ENCODE measurements at places on chromosomes 6 and 20.

- no peak for ATAC-seq
These were observed 40.3 kb upstream of the CNKSR3 start for GRCh38 chr6:154550779-154551178.

DNA sequence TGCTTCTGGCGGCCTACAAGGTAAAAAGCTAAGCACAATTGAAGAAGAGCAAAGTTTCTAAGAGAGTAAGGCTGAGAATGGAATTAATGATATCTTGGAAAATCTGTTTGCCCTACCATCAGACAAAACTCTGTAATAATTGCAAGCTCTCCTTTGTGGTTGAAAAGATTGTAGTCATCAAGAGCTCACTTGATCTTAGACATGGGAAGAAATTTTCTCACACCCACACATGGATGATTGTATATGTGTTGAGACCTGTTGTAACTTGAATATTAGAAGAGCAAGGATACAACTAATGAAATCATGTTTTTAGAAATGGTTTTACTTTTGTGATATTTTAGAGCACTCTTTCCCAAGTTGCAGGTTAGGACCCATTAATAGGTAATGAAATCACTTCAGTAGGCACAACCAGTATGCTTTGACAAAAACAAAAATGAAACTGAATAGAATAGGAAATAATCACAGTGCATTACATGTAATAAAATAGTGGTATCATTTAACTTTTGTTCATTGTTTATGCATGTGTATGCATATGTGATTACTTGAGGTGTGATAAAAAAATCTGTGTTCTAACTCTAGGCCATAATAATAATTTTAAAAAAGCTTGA is 14.0 kb downstream of the DCBLD1 start:
- ATAC-seq, result peak; percentile 90

DNA sequence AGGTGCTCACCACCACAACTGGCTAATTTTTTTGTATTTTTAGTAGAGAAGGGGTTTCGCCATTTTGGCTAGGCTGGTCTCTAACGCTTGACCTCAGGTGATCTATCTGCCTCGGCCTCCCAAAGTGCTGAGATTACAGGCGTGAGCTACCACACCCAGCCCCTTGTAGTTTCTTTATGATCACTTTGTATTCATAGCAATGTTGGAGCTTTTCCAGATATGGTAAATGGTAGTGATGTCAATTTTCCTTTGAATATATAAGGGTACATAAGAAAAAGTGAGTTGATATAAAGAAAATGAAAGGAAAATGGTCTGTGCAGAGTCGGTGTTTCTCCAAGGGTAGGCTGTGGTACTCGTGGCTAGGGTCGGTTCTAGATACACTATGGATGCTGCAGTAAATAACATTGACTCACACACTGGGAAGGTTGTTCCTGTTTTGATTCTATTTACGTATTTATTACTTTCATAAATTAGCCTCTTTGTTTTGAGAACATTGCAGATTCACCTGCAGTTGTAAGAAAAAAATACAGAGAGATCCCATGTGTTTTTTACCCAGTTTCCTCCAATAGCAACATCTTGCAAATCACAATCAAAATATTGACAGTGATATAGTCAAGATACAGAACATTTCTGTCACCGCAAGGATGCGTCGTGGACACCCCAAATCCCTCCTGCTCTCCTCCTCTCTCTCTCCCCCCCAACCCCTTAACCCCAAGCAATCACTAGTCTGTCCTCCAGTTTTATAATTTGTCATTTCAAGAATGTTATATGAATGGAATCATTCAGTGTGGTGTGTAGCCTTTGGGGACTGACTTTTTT is 2.5 kb downstream of the ZNF831 start:
- ATAC-seq, result no peak

DNA sequence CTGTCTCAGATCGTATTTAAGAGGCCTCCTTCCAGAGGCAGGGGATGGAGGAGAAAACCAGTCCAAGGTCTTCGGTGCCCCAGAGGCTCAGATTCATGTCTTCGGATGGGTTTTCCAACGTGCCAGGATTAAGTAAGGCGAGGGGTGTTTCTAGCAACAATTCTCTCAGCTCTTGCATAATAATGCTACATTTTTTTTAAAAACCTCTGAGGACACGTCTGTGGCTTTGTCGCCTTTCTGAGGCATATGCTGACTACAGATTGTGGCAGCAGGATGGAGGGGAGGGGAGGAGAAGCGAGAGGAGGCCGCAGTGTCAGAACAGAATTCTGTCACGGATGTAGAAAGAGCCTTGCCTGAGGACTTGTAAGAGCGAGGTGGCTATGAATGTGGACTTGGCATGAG is 17.7 kb upstream of the CCDC167 start:
- ATAC-seq, result no peak

- no peak for ATAC-seq
These were observed 217.4 kb upstream of the GMDS start for GRCh38 chr6:2462831-2463230.

DNA sequence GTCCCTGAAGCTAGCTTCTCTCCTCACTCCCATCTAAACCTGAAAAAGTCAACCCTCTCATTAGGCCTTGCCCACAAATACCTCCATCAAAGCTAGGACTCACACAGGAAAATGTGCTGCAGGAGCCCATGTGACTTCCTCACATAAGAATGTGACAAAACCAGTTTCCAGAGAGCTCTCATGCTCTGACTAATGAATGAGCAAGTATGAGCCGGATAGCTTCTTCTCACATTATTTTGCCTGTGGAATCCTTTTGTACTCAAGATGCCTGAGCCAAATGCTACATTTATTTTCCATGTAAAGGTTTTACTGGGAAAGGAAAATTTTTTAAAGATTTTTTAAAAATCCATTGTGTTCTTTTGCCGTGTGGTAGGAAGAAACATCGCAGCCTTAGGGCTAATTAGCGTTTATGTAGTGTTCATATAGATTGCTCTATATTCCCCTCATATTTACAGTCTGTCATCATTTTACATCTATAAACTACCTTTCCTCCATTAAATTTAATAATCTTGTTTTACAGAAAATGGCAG is 68.6 kb upstream of the CCN6 start:
- ATAC-seq, result peak; percentile 90

GRCh38 chr6:109340811-109341210 is 41.5 kb downstream of the CD164 start:
- no peak for ATAC-seq

DNA sequence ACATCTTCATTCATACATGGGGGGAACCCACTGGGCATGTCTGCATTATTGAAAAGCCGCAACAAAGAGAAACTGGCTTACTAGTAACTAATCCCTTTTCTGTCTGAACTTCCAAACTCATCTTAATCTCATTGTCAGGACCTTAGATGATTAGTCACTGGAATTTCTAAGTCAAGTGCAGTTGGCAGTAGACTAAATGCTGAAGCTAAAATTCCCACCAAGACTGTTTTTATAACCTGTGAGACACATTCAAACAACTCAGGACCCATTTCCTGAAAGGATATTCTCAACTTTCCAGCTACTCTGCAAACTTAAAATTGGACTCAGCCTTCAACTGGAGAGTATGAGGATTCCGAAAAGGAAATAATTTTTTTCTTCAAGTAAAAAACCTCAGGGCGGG is 94.8 kb upstream of the SCAF8 start:
- no peak for ATAC-seq

GRCh38 chr6:53111865-53112264 is 36.8 kb downstream of the GCM1 start:
- ATAC-seq, result no peak

GRCh38 chr6:26197933-26198721 is 110.9 kb downstream of the HFE start:
- ATAC-seq, result no peak

DNA sequence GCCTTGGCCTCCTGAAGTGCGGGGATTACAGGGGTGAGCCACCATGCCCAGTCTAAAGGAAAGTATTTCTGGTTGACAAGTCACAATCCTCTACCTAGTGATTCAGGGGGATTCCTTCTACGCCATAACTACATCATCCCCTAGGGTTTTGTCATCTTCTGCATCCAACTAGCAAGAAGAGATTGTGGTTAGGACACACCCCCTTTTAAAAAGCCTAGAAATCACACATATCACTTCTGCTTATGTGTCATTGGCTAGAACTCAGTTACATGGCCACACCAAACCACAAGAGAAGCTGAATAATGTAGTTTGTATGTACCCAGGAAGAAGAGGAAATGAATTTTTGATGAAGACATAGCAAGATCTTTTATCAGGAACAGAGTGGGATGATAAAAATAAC is 14.7 kb upstream of the CHD6 start:
- no peak for ATAC-seq

GRCh38 chr6:35011096-35012041 is 122.3 kb downstream of the ANKS1A start:
- no peak for ATAC-seq

GRCh38 chr6:125144822-125145221 is 8.8 kb upstream of the TPD52L1 start:
- no peak for ATAC-seq

GRCh38 chr6:13302751-13303667 is 25.3 kb downstream of the TBC1D7 start:
- ATAC-seq, result peak; percentile 81

DNA sequence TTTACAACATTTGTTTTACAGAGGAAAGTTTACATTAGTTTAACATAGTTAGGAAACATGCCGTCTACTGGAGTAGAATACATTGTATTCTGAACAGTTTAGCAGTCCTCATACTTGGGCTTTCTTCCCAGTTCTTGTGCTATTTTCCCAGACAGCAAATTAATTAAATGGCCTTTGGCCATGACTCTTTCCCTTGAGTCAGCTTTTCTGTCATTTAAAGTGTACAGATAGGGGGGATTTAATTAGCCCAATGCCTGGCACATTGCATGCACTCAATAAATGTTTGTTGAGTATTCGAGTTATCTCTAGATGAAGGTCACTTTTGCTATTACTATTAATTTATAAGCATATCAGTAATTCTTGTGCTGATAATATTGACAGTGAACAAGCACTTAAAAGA is 1.6 kb downstream of the TMEM244 start:
- ATAC-seq, result no peak

DNA sequence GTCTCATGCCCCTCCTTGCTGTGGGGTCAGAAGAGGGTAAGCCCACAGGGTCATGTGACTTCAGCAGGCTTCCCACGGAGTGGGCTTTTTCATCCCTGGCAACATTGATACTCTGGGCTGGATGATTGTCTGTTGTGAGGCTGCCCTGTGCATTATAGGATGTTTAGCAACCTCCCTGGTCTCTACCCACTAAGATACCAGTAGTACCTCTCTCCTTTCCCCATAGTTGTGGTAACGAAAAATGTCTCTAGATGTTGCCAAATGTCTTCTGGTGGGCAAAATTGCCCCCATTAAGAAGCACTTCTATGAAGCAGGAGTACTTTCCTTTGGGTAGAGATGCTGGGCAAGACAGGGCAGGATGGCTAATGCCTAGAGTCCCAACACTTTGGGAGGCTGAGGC is 232.5 kb upstream of the ZNF217 start:
- no peak for ATAC-seq

- no peak for ATAC-seq
These were observed 37.2 kb downstream of the CNKSR3 start for GRCh38 chr6:154473324-154473723.

- no peak for ATAC-seq
These were observed 27.4 kb downstream of the CBLN4 start for GRCh38 chr20:55977690-55978459.

DNA sequence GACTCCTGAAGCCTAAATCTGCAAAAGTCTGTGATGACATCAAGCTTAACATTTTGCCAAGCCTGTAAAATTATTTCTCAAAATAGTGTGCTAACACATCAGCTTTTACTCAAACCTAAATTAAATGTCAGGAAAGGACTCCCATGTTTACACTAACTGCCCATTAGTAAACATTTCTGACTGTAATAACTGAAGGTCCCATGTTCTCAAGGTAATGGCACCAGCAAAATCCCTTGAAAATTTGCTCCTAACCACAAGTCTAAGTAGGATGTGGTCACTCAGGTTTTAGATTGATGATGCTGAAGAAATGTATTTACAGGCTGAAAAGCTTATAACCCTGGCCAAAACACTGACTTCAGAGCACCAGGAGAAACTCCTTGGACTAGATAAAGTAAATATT is 33.0 kb downstream of the BACH2 start:
- ATAC-seq, result no peak

DNA sequence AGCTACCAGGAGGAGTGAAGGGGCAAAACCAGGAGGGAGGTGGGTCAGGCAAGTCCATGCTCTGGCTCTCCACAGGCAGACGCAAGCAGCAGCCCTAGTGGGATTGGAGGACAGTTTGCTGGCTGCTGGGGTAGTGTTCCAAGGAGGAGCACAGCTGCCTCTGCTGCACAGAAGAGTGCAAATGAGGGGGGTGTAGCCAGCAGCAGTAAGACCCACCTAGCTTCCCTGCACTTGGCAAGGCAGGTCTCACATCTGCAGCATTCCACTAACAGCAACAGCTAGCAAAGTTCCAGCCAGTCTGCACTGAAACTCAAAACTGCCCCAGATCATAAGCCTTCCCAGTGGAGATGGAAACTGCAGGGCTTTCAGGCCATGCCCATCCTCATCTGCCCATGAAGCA is 405.0 kb downstream of the UTRN start:
- no peak for ATAC-seq

GRCh38 chr20:21435576-21435975 is 38.2 kb upstream of the NKX2-4 start:
- ATAC-seq, result no peak

- no peak for ATAC-seq
These were observed 5.0 kb upstream of the COL20A1 start for GRCh38 chr20:63287697-63288580.

DNA sequence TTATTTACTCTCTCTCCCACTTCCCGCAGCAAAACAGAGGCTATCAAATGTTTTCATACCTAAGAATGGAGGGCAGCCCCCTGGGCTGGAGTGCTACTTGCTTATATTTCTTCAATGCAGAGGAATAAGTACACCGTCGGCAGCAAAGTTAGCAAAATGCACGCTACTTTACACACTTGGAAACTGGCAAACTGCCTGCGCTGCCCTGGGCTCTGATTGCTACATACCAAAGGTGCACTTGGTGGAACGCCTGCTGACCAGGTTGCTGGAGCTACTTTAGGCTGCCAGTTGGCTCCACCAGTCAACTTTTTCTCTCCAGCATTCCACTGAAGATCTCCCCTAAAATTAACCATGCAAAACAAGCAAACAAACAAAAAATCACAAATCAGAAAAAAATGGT is 62.4 kb downstream of the PRSS35 start:
- no peak for ATAC-seq

DNA sequence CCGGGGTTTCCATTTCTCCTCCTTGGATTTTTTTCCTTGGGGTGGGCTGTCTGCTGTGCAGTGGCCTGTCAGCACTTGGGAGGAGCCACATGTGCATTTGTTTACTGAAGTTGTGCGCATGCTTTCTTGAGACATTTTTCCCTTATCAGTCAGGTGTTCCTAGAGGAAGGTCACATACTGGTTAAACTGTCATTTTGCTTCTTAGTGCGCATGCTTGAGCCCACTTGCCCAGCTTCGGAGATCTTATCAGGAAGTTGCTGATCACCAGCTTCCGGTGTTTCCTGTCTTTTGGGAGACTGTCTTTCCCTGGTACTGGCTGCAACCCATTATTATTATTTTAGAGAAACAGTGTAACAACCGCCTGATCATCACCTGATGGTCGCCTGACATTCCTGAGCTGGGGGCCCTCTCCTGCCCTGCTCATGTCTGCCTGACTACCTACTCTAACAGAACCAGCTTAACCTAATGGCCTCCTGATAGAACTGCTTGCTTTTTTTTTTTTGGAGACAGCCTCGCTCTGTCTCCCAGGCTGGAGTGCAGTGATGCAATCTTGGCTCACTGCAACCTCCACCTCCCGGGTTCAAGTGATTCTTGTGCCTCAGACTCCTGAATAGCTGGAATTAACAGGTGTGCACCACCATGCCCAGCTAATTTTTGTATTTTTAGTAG is 378 bp upstream of the ERVFRD-1 start:
- no peak for ATAC-seq

GRCh38 chr6:125236536-125237327 is 65.0 kb downstream of the HDDC2 start:
- ATAC-seq, result peak; percentile 59

Measured in esophagus mucosa (tissue), 1 donor.